ENCODE measurements at places on chromosomes 5 and 9. TPM values are rescaled to one million over a fixed set of nuclear protein-coding genes. Genes with fewer than 3 reads are reported as not detected.

GRCh38 chr9:2427120-2427891, 194.3 kb upstream of the VLDLR start:
- no peak for DNase-seq

DNA sequence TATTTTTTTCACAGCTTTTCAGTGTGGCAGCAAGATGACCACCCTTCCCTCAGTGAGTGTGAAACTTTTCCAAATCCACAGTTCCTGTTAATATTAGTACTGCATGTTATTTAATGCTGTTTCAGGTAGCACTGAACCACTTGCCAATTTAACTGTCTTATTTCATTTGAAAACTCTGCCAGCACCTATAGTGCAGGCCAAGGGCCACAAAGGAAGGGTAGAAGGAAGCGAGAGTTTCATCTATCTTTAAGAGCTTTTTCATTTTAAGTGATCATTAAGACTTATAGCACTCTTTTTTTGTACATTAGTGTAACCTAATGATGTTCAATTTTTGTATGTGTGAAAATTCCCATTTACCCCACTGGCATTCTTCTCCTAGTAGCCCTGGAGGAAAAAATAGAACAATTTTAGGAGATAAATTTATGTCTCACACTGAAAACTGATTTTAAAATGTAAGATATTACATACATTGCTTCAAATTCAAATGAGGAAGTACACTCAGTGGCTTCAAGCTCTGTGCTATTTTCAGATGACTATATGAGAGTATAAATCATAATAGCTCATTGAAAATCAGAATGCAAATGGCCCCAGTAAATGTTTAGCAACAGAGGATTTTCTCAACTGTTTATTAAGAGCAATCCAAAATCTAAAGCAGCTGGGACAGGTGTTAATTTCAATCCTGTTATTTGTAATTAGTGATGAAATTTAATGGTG, 820.5 kb downstream of the PTPRD start:
- DNase-seq: no peak

GRCh38 chr9:93829271-93830011, 125.7 kb downstream of the BARX1 start:
- no peak for DNase-seq

DNA sequence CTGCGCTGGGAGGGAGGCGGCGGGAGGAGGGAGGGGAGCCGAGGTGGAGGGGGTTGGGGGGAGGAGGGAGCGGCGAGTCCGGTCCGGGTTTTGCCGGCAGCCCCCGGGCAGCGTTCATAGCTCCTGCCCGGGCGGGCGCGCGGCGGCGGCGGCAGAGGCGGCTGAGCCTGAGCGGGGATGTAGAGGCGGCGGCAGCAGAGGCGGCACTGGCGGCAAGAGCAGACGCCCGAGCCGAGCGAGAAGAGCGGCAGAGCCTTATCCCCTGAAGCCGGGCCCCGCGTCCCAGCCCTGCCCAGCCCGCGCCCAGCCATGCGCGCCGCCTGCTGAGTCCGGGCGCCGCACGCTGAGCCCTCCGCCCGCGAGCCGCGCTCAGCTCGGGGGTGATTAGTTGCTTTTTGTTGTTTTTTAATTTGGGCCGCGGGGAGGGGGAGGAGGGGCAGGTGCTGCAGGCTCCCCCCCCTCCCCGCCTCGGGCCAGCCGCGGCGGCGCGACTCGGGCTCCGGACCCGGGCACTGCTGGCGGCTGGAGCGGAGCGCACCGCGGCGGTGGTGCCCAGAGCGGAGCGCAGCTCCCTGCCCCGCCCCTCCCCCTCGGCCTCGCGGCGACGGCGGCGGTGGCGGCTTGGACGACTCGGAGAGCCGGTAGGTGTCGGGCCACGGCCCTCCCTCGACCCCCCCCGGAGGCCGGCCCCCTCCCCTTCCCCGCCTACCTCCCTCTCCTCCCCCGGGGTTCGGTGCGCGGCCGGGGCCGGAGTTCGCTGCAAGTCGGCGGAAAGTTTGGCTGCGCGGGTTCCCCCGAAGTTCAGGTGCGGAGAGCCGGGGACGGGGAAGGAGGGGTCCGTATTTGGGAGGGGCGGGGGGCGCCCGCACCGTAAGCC, at the start of gene CXXC5:
CXXC5 (plus strand) TSS at position 145 of the 877 bp plus-strand sequence. CDS start 32,175 bp downstream, outside the sequence.
- peak; percentile 88 for DNase-seq

DNA sequence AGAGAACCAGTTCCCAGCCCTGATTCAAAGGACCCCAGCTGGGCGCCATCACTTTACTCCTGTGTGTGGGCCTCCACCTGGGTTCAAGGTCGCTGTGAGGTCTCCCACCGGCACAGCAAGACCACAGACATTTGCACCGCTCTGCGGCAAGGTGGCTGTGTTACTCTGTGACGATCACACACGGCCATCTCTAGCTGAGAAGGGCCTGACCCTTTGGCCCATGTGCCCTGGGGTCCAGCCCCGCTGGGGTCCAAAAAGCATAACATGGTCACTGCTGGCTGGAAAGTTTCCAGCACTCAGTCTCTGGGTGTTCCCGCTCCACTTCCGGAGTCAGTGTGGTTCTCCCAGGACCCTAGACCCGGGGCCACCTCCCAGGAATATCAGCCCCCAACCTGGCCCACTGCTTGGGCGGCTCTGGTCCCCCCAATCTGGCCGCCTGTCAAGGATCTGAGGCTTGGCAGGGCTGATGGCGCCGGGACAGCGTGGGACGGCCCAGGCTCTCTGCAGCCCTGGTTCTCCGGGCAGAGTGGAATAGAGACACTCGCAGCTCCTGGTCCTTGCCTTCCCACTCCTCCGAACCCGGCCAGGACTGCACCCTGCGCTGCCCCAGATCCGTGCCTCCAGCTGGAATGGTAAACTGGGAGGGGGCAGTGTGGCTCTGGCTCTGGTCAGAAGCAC, 3.9 kb upstream of the LMX1B start:
- no peak for DNase-seq

DNA sequence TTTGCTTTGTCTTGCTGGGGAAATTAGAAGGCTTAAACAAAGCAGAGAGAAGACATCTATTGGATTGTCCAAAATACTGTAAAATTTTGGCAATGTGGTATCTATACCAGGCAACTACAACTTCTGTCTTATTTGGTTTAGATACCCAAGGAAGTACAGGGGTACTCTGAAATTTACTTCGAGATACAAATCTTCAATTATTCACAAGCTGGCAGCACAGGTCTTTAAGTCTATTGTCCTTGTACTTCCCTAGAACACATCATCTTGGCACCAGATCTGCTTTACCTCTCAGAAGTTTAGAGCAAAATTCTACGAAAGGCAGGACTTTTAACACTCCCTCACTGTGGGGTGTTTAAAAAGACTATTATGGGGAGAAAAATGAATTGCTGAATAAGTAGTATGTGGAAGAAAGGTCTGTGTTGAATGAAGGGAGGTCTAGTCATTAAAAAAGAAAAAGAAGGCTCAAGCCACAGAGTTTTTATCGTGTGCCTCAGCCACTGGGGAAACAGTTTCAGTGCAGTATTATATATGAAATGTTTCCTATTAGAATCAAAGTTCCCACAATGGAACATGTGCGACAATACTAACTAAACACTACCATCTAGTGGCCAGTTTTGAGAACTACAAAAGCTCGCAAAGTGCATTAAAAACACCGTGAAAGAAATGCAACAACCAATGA, 93.7 kb downstream of the PDE4D start:
- DNase-seq: no peak

DNA sequence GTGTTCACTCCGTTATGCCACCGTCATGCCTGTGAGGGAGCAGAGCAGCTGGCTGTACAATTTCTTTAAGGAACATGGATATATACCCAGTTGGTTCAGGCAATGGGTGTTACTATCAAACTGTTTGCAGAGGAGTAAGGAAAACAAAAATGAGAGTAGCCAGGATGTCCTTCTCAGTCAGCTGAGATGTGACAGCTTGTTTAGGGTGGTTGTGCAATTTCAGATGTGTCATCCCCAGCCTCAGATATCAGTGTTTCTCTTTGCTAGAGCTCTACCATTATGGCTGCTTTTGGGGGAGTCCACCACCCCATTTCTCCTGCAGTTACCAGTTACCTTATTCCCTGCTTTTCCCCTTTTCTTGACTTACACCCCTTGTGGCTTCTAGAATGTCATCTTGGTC, 135.2 kb upstream of the SLC24A2 start:
- no peak for DNase-seq

GRCh38 chr9:37876376-37876775, 27.6 kb downstream of the SLC25A51 start:
- DNase-seq: no peak

DNA sequence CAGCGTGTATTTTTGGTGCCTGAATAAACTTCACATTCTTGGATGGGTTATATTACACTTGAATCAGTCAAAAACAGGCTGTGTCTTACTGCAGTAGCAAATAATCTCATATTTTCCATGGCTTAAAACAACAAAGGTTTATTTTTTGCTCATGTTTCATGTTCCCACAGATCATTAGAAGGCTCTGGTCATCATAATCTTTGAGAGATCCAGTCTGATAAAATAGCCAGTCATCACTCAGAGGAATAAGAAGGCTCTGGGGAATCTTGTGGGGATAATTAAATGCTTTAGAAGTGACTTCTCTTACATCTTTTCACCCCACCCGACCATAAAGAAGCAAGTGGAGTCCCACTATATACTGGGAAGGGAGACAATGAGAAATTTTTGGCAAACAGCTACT, 417.7 kb downstream of the PSAT1 start:
- DNase-seq: no peak

EIF4E1B gene
- under 0.01 TPM for total RNA-seq

CNTFR gene
- 9.8 TPM for total RNA-seq

PNPLA7 gene
- 0.82 TPM for total RNA-seq

ARID3C gene
- total RNA-seq: 0.82 TPM

FAM81B gene
- not detected for total RNA-seq

SLC6A18 gene
- total RNA-seq: not detected

SLC25A2 gene
- total RNA-seq: not detected

SLC6A19 gene
- not detected for total RNA-seq

PCDHGA10 gene
- 9.8 TPM for total RNA-seq

SHISAL2B gene
- not detected for total RNA-seq

MARCOL gene
- total RNA-seq: not detected

FBP2 gene
- total RNA-seq: not detected

All from frontal cortex (tissue), 4 donors.